Stimulated activated CD4-positive, alpha-beta T cell treated with anti-CD3 and anti-CD28 coated beads, Interleukin-15, amount 100 ng/mL, for 48 hours (primary cell): ENCODE measurements at places on chromosomes 1 and 21.

DNA sequence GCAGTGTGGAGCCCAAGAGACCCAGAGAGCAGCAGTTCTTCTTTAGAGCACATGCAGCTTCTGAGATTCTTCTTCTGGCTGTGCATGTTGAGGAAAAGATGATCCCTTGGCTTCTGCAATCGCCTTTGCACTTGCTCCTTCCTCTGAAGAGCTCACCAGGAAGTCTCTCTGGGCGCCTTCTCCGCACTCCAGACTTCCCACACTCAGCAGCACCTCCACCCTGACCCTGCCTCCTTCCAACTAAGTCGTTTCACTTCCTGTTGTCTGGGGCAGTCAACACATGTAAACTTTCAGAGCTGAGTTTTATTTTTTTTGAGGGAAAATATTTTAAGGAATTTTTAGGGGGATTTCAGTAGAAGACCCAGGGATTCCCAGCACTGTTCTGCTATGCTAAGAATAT lies 73.4 kb upstream of the F3 start:
- no peak for DNase-seq

- DNase-seq: no peak
Observed at GRCh38 chr21:30515681-30516080, 13.7 kb upstream of the KRTAP19-5 start.

DNA sequence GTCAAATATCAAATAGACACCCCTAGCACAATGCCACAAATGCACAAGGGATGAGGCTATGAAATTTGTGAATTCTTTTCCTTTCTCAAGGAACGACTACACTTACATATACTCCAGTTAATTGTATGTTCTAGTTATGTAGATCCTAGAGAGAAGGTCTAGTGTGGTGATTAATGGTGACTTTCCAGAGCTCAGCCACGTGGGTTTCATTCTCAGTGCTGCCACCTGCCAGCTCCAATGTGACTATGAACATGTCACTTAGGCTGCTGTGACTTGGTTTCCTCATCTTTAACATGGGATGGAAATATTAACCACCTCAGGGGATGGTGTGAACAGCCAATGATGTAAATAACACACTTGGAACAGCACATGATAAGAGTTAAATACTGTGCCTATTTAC lies 138.3 kb downstream of the APP start:
- DNase-seq: no peak

GRCh38 chr1:198776602-198777029 lies 137.8 kb downstream of the PTPRC start:
- DNase-seq: no peak

GRCh38 chr1:13813398-13814012 lies 113.5 kb downstream of the PRDM2 start:
- DNase-seq: peak; percentile 38

DNA sequence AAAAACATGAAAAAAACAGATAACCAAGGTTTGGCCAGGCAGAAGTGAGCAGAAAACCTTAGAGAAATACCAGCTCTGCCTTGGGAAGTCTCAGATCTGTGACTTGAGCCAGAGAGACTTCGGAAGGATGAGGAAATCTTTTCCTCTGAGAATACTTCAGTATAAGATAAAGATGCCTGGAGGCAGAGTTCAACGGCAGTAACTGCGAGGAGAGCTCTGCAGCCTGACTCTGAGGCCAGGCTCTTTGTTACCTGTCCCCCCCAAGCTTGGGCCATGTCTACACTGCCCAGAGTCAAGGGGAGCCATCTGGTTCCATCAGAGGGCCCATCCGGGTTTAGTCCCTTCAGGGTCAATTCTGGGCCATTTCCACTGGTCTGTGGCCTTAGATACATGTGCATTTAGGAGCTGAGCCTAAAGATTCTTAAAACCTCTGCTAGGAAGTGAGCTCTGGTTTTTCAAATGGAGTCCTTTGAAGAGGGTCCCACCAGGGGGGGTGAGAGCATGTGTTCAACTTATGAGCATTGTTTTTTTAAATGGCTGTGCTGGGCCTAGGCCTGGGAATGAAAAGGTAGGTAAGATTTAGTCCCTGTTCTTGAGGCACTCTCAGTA lies 8.7 kb downstream of the KIRREL1 start:
- no peak for DNase-seq

- DNase-seq: no peak
Observed at GRCh38 chr1:200211157-200211556, 183.6 kb downstream of the NR5A2 start.

DNA sequence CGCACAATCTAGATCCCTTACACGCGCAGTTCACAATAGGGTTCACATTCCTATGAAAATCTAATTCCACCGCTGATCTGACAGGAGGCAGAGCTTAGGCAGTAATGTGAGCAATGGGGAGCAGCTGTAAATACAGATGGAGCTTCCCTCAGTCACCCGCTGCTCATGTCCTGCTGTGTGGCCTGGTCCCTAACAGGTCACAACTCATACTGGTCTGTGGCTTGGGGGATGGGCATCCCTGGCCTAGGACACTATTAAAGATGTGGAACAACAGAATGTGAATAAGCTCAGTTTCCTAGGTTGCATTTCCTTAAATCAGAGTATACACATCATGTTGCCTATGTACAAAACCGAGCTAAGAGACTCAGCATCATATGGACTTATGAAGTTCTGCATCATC lies 16.2 kb downstream of the IFI44 start:
- no peak for DNase-seq

- no peak for DNase-seq
Observed at GRCh38 chr1:185315445-185316071, 1.5 kb downstream of the IVNS1ABP start.

GRCh38 chr1:44808063-44808937 lies at the start of gene BTBD19:
Gene BTBD19 (plus strand): TSS chr1:44808523. CDS start chr1:44808821, 298 bp downstream.
- DNase-seq: no peak

- DNase-seq: no peak
Observed at GRCh38 chr1:159291424-159291823, 10.7 kb upstream of the FCER1A start.

DNA sequence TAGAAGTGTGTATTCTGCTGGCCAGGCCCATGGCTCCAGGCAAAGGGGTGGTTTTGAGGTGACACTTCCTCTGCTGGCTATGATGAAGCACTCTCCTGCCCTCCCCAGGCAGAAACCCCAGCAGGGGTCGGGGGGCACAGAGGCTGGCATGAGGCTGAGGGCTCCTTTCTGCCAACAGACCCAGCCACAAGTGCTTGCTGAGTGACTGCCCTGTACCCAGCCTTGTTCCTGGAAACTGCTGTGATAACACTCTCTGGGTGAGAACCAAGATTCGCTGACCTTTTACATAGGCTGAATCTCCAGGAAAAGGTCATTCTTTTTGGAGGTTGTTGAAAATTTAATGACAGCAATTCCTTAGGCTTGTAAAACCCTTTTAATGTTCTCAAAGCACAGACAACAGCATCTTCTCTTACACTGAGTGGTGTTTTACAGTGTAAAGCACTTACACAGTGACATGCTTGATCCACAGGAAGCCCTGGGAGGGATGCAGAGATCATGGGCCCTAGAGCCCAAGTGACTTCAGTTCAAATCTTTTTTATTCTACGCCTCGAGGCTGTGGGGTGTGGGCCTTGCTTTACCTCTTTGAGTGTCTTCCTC lies 155.5 kb upstream of the FGGY start:
- DNase-seq: no peak

DNA sequence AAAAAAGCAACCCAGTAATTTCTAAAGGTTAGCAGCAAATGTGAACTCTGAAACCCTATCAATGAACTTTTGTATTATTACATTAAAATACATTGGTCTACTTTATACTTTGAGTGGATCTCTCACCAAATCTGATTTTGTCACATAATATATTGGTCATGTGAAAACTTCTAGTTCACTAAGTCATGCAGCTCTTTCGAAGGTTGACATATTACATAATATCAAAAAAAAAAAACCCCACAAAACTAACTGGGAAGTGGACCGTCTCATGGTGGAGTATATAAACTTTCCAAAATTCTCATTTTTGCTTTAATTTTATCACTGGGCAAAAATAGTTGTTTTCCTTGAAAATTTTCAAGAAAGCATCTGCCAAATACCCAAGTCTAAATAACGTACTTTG lies 50.4 kb downstream of the GATAD2B start:
- no peak for DNase-seq

DNA sequence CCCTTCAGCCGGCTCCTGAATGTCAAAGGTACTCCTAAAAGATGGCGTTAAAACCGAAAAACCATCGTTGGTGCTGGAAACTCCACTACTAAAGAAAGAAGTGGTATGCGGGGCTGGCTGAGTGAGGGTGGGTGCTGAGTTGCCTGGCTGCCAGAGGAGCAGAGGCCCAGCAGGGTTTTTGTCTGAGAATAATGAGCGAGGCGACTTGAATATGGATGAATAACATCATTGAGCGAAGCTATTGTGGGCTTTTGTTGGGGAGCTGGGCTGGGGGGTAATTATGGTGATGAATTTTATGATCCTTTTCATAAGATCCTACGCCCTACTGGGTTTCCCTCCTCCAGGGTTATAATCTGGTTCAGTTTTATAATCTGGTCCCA lies 2.0 kb downstream of the PDPN start:
- no peak for DNase-seq

DNA sequence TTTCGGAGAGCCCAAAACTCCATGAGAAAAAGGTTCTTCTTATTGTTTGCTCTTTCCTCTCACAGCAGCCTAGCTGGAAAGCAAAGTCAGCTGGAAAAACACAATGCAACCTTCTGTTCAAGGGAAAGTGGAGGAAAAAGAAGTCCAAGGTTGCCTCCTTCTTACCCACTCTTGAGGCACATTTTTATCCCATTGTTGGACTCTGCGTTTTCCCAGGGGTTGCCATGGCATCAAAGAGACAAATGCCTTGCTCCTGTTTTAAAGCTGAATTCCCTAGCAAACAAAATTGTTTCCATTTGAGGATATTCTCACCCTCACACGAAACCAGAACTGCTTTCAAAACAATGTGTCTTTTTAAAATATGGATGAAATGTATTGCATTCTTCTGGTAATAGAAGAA lies 45.1 kb upstream of the PALMD start:
- no peak for DNase-seq

DNA sequence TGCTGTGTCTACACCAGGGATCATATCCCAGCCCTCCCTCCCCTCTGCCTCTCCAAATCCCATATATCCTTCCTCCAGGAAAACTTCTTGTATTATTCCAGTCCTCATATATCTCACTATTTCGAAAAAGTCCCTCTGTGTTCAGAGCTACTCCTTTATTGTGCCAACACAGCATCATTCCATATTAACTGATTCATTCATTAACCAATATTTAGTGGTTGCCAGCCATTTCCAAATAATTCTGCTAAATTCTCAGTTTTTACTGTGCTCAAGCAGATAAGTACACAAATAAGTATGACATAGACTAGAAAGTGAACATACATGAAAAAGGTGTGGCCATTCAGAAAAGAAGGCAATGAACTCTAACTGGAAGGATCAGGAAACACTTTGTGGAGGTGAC lies 241.6 kb upstream of the DUSP10 start:
- DNase-seq: no peak

DNA sequence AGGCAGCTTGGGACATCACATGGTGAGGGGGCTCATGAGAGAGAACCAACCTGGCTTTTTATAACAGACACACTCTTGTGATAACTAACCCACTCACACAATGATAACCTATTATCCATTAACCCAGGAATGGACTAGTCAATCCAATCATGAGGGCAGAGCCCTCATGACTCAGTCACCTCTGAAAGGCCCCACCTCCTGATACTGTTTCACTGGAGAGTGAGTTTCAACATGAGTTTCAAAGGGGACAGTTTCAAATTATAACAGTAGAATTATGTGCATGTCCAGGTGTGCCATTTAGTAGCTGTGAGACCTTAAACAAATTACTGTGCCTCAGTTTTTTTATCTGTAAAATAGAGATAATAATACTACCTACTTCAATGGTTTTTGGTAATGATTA lies 47.6 kb upstream of the PPP2R5A start:
- no peak for DNase-seq

DNA sequence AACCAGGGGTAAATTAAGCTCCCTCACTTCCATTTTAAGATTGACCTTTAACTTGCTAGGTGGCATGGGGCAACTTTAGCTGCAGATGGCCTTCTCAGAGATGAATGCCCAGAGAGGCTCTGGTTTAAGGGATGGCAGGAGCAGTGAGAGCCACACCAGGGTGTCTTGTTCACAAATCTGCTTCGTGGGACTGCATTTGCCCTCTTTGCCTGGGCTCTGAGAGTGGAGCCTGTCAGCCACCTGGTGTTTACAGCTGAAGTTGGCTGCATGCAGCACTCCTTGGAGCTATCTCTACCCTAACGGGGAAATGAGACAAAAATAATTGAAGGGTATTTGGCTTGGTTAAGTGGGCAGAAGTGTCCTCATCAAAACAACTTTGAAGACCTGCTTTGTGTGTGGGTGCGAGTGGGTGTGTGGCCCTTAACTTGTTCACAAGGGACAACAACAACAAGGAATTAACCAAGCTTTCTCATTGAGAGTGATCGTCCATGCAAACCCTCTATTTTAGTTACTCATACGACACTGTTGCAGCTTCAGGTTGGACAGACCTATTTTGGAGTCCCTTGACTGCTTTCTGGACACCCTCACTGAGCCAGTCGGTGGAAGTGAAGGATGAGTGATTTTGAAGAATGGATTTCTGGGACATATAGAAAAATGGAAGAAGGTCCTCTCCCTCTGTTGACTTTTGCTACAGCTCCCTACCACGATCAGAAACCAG lies 29.8 kb downstream of the PGM1 start:
- no peak for DNase-seq

DNA sequence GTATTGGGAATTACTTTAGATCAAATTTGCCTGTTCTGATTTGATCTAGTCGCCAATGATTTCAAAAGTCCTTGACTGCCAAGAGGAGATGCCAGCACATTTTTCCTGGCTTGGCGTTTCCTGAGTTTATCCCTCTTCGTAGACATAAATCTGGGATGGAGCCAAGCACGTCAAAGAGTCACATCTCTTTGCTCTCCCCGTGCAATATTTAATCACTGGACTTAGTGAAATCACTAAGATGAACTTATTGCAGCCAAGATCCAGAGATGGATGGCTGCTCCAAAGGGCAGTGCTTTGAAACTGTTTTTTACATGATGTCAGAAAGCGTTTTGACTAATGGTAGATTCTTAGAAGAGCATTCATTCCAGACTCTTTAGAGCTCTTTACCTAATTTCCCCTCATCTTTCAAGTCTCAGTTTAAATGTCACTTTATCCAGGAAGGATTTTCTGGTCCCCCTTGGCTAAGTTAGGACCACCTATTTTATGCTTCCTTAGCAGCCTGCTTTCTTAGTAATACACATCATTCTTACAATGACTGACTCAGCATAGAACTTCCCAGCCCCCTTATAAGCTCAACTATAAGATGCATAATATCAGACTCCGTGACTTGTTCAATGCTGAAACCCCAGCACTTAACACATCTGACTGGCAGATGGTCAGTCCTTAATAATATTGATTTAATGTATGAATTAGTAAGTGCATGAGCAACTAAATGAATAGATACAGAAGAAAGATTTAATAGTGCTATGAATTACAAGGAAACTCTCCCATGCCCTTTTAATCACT lies 94.4 kb upstream of the GREM2 start:
- DNase-seq: no peak

DNA sequence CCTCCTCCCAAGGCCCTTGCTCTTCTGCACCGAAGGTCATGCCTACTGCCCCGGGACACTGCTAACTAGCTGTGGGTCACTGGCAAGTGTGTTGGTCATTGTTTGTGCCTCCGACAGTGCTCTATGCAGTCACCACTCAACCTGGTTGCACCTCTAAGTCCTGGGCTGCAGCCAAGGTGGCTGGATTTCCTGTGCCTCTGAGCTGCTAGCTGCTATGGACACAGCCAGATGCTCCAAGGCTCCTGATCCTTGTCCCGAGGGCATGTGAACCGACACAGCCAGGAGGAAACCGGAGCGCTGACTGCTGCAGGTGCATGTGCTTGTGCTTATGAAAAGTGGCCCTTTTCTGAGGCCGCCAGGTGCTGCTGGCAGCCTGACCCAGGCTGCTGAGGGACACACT lies 14.7 kb upstream of the SPOCD1 start:
- DNase-seq: no peak
